ENCODE measurements at places on chromosomes 16 and 17.

- H3K4me1 ChIP-seq, result peaks cover 9% of the 10 kb centered on the region
- DNase-seq, result peak; percentile 67
- no peaks in the 10 kb centered on the region for H3K27me3 ChIP-seq
Measured at GRCh38 chr17:81253358-81254131, 14.4 kb downstream of the NDUFAF8 start.

- peaks cover 9% of the 10 kb centered on the region for H3K27me3 ChIP-seq
- no peak for DNase-seq
- no peak overlapping the region for H3K4me3 ChIP-seq
- no peaks in the 10 kb centered on the region for H3K4me1 ChIP-seq
Measured at GRCh38 chr16:77332792-77333191, 102.0 kb downstream of the ADAMTS18 start.

DNA sequence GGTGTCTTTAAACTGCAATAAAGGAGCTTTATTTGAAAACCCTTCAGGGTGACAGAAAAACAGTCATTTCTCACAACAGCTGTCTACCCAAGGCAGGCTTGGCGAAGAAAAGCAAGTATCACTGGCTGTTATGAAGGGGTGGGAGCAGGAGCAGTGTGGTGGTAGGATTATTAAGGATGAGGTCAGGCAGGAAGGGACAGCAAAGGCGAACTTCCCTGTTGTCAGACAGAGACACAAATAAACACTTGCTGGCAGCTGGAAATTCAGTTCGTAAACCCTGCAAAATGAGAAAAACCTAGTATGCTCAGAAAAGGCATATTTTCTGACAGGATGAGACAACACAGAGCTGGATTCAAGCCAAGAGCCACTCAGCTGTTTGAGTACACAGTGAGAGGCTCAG lies 416.3 kb upstream of the CDH5 start:
- DNase-seq, result no peak
- H3K4me1 ChIP-seq, result no peaks in the 10 kb centered on the region
- H3K4me3 ChIP-seq, result no peak overlapping the region
- no peak overlapping the region for H3K27ac ChIP-seq
- H3K36me3 ChIP-seq, result no peaks in the 10 kb centered on the region
- peaks cover 5% of the 10 kb centered on the region for H3K27me3 ChIP-seq

DNA sequence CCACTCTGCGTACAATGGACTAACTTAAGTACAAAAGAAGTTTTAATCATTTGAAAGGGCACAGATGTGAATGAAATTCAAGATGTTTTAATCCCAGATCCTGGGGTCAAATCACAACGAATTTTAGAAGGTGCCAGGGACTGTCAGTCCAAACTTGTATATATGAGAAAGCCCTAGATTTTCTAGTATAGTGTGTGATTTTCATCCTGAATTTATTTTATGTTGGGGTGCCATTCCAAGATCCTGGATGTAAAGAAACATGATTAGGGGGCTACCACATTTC lies 64.3 kb downstream of the TUBD1 start:
- peak overlapping the region; percentile 53 for H3K27ac ChIP-seq
- peaks cover 23% of the 10 kb centered on the region for H3K36me3 ChIP-seq
- DNase-seq, result no peak
- no peak overlapping the region for H3K4me3 ChIP-seq

- no peaks in the 10 kb centered on the region for H3K36me3 ChIP-seq
- H3K4me1 ChIP-seq, result peaks cover 43% of the 10 kb centered on the region
- H3K27me3 ChIP-seq, result no peaks in the 10 kb centered on the region
- H3K27ac ChIP-seq, result peak overlapping the region; percentile 80
- no peak for DNase-seq
- no peak overlapping the region for H3K4me3 ChIP-seq
Measured at GRCh38 chr16:66547101-66547989, 2.6 kb downstream of the TK2 start.

GRCh38 chr17:17494499-17494869 lies 1.7 kb downstream of the RASD1 start:
- peaks cover 14% of the 10 kb centered on the region for H3K4me1 ChIP-seq
- no peak overlapping the region for H3K27ac ChIP-seq
- H3K27me3 ChIP-seq, result peaks cover 2% of the 10 kb centered on the region
- H3K36me3 ChIP-seq, result peaks cover 13% of the 10 kb centered on the region
- no peak for DNase-seq

- no peak overlapping the region for H3K27ac ChIP-seq
- H3K36me3 ChIP-seq, result no peaks in the 10 kb centered on the region
- H3K27me3 ChIP-seq, result no peaks in the 10 kb centered on the region
Measured at GRCh38 chr16:24997665-24998064, 17.5 kb downstream of the ARHGAP17 start.

- no peak overlapping the region for H3K4me3 ChIP-seq
- no peak overlapping the region for H3K27ac ChIP-seq
- no peaks in the 10 kb centered on the region for H3K4me1 ChIP-seq
- no peak for DNase-seq
- H3K36me3 ChIP-seq, result no peaks in the 10 kb centered on the region
- H3K27me3 ChIP-seq, result no peaks in the 10 kb centered on the region
Measured at GRCh38 chr17:81939881-81940385, 2.8 kb upstream of the PYCR1 start.

DNA sequence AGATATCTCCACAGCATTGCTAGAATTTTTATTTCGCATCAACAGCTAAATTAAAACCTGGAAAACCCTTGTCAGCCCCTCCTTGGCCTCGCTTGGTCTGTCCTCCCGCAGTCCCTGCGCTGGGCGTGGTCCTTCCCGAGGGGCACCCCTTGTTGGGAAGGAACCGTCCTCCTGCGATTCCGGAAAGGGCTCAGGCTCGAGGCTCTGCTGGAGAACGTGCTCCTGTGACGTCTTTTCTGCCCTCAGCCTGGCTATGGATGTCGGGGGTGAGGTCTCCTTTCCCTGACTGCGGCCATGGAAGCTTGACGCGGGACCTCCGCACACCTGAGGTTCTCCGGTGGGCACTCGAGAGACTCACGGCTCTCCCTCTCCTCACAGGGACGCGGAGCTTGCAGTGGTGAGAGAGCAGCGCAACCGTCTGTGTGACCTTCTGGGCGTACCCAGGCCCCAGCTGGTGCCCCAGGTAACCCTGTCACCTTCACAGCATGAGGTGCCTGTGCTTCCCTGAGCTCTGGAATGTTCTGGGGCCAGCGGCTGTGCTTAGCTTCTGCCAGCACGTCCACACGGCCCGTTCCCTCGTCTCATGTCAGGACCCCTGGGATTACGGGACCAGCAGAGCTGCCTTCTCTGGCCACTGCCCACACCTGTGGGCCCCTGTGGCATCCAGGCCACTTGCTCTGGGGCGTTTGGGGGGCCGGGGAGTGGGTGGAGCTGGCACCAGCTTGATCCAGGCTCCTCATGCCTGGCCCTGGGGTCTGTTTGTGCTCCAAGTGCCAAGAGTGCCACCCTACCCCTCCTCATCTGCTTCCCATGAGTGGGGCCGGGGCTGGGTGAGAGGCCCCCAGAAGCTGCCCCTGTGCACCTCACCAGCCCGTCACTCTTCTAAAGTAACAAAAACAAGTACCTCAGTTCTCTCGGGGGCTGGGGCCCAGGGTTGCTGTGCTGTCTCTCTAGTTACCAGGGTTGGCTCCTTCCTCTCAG lies 101.5 kb upstream of the ZNF750 start:
- no peak overlapping the region for H3K27ac ChIP-seq
- H3K36me3 ChIP-seq, result peaks cover 54% of the 10 kb centered on the region
- DNase-seq, result no peak
- H3K4me1 ChIP-seq, result no peaks in the 10 kb centered on the region

DNA sequence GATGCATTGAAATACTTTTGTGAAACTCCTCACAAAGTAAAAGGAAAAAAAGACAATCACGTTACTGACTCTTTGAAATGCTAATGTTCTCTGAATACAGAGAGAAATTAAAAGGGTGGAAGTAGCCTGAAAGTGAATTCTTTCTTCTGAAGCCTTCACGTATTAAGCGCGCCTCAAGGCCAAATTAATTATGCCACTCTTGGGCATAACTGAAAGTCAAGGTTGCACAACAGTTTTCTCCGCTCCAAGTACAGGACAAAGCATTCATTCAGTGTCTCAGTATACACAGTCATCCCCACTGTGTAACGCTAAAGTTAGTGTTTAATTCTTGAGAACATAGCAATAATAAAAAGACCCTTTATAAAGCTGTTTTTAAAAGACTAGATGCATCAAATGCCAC lies 21.5 kb downstream of the PARN start:
- no peak overlapping the region for H3K4me3 ChIP-seq
- no peak for DNase-seq
- H3K4me1 ChIP-seq, result peaks cover under 1% of the 10 kb centered on the region

DNA sequence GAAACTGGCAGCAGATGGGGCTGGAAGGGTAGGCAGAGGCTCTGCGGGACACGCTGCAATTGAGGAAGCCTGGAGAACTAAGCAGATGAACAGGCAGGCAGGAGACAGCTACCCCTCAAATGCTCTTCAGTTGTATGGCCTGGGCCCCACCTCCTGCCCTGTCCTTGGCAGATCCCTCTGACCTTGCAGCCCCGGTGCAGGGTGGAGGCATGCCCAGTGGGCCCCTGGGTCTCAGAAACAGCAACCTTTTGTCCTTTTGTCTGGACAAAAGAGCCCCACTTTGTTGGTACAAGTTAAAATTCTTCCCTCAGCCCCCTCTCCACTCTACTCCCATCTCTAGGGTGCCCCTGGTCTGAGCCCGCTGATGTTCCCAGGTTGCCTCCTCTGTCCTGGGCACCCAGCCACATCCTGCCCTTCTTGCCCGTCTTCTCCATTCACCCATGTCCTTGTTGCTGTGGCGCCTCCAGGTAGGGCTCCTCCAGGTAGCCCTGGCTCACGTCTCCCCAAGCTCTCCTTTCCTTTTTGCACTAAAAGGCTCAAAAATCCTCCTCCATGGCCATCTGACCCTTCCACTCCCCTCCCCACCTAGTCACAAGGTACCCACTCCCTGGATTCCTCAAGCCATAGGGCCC lies 136.8 kb downstream of the CLEC16A start:
- no peak overlapping the region for H3K4me3 ChIP-seq
- no peaks in the 10 kb centered on the region for H3K27me3 ChIP-seq
- H3K4me1 ChIP-seq, result peaks cover 46% of the 10 kb centered on the region
- H3K27ac ChIP-seq, result no peak overlapping the region
- H3K36me3 ChIP-seq, result no peaks in the 10 kb centered on the region

Measured in naive thymus-derived CD8-positive, alpha-beta T cell (primary cell).